SJCRH30 (cell line): ENCODE measurements at places on chromosomes 1 and 21. TPM values are rescaled to one million over a fixed set of nuclear protein-coding genes. Genes with fewer than 3 reads are reported as not detected.

- H3K36me3 ChIP-seq: no peaks in the 10 kb centered on the region
- no peak for DNase-seq
- no peak overlapping the region for H3K4me3 ChIP-seq
- 0 out of 2 replicates have a peak, but pooled peaks cover 4% of the 10 kb centered on the region for H3K27me3 ChIP-seq
- no peak overlapping the region for H3K27ac ChIP-seq
- H3K4me1 ChIP-seq: peaks cover 14% of the 10 kb centered on the region
Measured at GRCh38 chr1:7941437-7941793, 776 bp upstream of the TNFRSF9 start.

DNA sequence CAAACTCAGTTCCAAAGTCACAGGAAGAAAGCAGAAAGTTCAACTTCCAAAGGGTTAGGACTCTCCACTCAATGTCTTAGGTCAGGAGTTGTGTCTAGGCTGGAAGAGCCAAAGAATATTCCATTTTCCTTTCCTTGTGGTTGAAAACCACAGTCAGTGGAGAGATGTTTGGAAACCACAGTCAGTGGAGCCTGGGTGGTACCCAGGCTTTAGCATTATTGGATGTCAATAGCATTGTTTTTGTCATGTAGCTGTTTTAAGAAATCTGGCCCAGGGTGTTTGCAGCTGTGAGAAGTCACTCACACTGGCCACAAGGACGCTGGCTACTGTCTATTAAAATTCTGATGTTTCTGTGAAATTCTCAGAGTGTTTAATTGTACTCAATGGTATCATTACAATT, 11.7 kb downstream of the ATF3 start:
- H3K4me3 ChIP-seq: no peak overlapping the region
- H3K27ac ChIP-seq: no peak overlapping the region
- no peaks in the 10 kb centered on the region for H3K27me3 ChIP-seq
- H3K36me3 ChIP-seq: peaks cover 50% of the 10 kb centered on the region

DNA sequence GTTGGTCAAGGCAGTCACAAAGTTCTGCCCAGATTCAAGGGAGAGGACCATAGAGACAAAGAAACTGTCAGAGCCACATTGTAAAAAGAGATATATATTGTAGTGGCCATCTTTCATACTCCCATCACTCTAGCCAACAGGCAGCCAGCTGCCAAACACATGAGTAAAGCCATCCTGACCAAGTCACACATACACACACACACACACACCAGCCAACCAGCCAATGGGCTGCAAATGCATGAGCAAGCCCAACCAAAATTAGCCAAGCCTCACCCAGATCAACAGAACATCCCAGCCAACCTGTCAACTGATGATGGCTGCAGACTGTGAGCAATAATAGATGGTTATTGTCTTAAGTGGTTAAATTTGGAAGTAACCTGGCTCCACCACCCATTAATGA, 120.7 kb downstream of the SEC16B start:
- no peak overlapping the region for H3K4me3 ChIP-seq
- no peak overlapping the region for H3K27ac ChIP-seq
- no peak for DNase-seq
- no peaks in the 10 kb centered on the region for H3K27me3 ChIP-seq

FGR gene
- total RNA-seq: not detected in 2 replicates

HUNK gene
- total RNA-seq: 37.3 and 38.9 TPM in 2 replicates

KDF1 gene
- total RNA-seq: not detected in 2 replicates

NEXN gene
- 6.9 and 9.0 TPM in 2 replicates for total RNA-seq
